ENCODE measurements at places on chromosomes 3 and 15.
A peak's percentile ranks its signal among the peaks of the same experiment; 100 is the strongest.

GRCh38 chr3:188796122-188796631 lies 375.6 kb upstream of the TPRG1 start:
- DNase-seq: peak; percentile 34

- no peak for DNase-seq
Observed at GRCh38 chr15:72092006-72092405, 25.9 kb downstream of the MYO9A start.

- DNase-seq: no peak
Observed at GRCh38 chr3:129953621-129954020, 20.9 kb upstream of the TRH start.

GRCh38 chr3:117786349-117786748 lies 1076.8 kb downstream of the TUSC7 start:
- no peak for DNase-seq

DNA sequence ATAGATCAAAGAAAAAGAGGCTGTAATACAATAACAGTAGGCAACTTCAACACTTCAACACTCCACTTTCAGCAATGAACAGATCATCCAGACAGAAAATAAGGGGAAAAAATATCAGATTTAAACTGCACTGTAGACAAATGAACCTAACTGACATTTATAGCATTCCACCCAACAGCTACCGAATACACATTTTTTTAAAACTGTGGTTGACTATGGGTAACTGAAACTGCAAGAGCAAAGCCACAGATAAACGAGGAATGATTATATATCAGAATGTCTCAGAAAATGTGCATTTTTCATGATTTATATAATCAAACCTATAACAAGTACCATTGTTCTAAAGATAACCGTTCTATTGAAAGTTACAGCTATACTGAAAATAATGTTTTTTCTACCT lies 514.9 kb upstream of the DPPA4 start:
- DNase-seq: no peak

- no peak for DNase-seq
Observed at GRCh38 chr3:7630925-7631324, 770.0 kb downstream of the GRM7 start.

DNA sequence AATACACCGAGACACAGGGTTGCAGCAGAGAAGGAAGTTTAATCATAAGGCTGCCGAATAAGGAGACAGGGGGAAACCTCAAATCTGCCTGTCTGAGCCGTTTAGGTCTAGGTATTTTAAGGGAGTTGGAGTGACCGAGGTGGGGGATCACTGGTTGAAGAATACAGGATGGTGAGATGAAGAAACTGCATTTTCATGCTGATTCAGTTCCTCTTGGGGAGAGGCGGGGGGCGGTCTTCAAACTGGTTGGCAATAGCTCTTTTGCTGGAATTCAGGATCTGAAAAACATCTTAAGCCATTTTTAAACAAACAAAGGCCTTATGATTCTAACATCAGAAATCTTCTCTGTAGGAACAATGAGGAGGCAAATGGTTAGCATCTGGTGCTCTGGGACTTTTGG lies 699.5 kb upstream of the CFAP20DC start:
- no peak for DNase-seq

GRCh38 chr3:189685291-189685690 lies 54.1 kb downstream of the TP63 start:
- no peak for DNase-seq

DNA sequence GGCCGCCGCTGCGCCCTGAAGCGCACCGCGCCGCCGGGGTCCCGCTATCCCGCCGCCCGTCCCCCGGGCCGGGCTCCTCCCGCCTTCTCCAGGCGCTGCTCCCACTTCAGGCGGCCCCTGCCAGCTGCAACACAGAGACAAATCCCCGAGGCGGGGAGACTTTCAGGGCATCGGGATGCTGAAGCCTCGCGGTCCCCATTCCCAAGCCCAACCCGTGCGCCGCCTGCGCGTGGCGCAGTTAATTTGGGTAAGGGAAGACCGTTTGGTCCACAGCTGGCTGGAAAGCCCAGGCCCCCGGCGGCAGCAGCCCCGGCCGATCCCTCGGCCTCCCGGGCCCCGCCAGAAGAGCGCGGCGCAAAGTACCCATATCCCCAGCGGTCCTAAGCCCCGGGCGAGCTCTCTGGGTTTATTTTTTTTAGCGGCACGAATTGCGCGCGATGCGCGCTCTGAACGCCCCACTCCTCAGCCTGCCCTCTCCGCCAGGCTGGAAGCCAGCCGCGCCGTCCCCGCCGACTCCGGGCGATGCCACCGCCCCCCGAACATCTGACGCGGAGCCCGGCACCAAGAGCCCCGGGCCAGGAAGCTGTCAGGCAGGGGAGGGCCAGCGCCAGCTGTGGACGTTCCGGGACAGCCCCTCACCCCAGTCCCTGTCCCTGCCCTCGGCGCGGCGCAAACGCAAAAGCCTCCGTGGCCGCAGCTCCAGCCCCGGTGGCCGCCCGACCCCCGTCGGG lies 517 bp downstream of the FBN1 start:
- DNase-seq: peak; percentile 68

DNA sequence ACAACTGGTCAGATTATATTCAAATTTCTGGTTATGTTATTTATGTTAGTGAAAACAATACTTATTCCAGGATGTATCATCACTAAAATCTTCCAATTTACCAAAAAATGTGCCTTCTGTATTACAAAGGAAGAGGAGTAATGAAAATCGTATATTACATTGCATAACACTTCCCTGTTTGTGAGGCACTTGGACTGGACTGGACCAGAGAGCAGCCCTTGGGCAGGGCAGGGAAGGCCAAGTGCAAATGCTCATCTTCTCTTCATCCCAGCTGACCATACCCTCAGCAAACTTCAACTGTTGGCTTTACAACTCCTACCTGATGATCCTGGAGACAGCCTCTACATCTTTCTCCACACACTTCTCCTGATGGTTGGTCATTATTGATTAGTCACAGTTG lies 285.7 kb upstream of the MME start:
- no peak for DNase-seq

GRCh38 chr3:158169091-158169491 lies 59.2 kb downstream of the RSRC1 start:
- DNase-seq: no peak

GRCh38 chr15:60555291-60555690 lies 76.3 kb upstream of the ICE2 start:
- DNase-seq: no peak

- DNase-seq: no peak
Observed at GRCh38 chr3:33826688-33827087, 28.3 kb downstream of the PDCD6IP start.

DNA sequence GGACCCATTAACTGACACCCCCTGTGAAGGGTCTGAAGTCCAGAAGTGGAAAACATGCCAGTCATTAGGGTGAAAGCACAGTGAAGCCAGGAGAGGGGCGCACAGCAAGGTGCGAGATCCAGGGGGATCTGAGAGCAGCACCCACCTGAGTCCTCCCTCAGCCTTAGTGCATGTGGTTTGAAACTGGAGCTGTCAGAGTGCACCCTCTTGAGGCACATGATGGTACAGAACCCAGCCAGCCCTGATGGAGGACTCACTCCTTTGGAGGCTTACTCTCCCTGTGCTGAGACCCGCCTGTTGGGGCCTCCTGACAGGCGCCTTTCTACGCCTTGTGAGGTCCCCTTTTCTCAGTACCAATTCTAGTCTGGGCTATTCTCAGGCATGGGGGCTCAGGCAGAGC lies 77.8 kb downstream of the IL20RB start:
- DNase-seq: peak; percentile 36

GRCh38 chr3:8236264-8236663 lies 265.4 kb upstream of the LMCD1 start:
- no peak for DNase-seq
